ENCODE measurements at places on chromosomes 12 and 14. TPM values are rescaled to one million over a fixed set of nuclear protein-coding genes. Genes with fewer than 3 reads are reported as not detected.

DNA sequence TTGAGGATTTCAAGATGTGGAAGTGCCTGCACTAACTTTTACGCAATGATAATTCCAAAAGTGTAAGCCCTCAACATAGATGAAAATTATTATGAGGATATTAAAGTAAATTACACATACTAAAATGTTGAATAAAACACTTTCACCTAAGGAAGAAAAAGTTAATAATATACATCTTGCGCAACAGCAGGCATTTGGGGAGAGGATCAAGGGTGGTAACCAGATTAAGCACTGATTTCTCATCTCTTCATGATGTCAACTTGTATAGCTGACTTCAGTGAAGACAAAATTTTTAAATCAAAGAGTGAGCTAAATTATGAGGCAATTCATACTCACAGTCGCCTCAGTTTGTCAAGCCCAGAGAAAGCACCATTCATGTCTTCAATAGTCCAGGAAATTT lies 33.8 kb downstream of the LRIG3 start:
- H3K36me3 ChIP-seq = peaks cover 12% of the 10 kb centered on the region
- peak overlapping the region; percentile 2 for H3K27ac ChIP-seq
- H3K4me1 ChIP-seq = peaks cover 8% of the 10 kb centered on the region
- H3K4me3 ChIP-seq = no peak overlapping the region
- H3K27me3 ChIP-seq = no peaks in the 10 kb centered on the region
- no peak for DNase-seq

- peaks cover 51% of the 10 kb centered on the region for H3K36me3 ChIP-seq
- H3K4me3 ChIP-seq = no peak overlapping the region
- no peak overlapping the region for H3K27ac ChIP-seq
- DNase-seq = peak; percentile 90
- H3K27me3 ChIP-seq = no peaks in the 10 kb centered on the region
- H3K4me1 ChIP-seq = peaks cover 17% of the 10 kb centered on the region
Measured at GRCh38 chr14:23068789-23069412, 11.6 kb upstream of the CDH24 start.

- no peaks in the 10 kb centered on the region for H3K27me3 ChIP-seq
- no peak overlapping the region for H3K4me3 ChIP-seq
- no peaks in the 10 kb centered on the region for H3K4me1 ChIP-seq
- DNase-seq = no peak
Measured at GRCh38 chr14:104224506-104225277, 86.3 kb downstream of the KIF26A start.

DNA sequence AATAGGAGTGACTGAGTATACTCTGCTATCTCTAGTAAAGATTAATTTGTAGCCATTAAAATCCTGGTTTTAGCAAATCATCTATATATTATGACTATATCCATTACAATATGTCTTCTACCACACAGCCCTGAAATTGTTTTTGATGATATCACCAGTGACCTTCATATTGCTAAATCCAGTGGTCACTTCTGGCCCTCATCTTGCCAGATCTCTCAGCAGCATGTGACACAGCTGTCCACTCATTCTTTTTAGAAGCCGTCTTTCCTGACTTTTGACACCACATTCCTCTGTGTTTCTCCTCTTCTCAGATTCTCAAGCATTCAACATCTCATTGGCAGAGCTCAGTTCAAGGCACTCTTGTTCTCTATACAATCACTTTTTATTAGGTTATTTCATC lies 54.9 kb downstream of the CPNE8 start:
- no peak for DNase-seq
- H3K27me3 ChIP-seq = no peaks in the 10 kb centered on the region

GRCh38 chr14:64439141-64439540 lies 26.2 kb upstream of the AKAP5 start:
- H3K36me3 ChIP-seq = peaks cover 13% of the 10 kb centered on the region
- DNase-seq = no peak
- no peak overlapping the region for H3K4me3 ChIP-seq
- no peaks in the 10 kb centered on the region for H3K27me3 ChIP-seq
- H3K4me1 ChIP-seq = peaks cover 10% of the 10 kb centered on the region

DNA sequence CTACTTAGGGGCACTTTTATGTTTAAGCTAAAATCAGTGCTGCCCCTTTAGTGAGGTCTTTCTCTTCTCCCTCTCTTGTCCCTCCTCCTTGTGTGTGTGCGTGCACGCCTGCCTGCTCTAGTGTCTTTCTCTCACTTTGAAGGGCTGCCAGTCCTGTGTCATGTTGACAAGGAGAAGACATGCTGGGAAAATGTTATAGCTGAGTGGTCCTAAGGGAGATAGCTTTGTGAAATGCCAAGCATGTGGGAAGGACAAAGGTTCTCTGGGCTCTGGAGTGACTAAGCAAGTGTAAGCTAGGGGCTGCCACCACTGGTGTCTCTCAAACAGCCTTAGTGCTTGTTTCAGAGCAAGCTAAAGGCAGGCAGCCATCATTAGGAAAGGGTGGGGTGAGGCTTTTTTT lies 108.4 kb downstream of the EMP1 start:
- H3K27ac ChIP-seq = no peak overlapping the region
- no peaks in the 10 kb centered on the region for H3K36me3 ChIP-seq
- H3K27me3 ChIP-seq = no peaks in the 10 kb centered on the region
- no peaks in the 10 kb centered on the region for H3K4me1 ChIP-seq
- no peak overlapping the region for H3K4me3 ChIP-seq
- DNase-seq = no peak

- no peak overlapping the region for H3K27ac ChIP-seq
- H3K4me1 ChIP-seq = no peaks in the 10 kb centered on the region
- H3K4me3 ChIP-seq = no peak overlapping the region
- no peaks in the 10 kb centered on the region for H3K27me3 ChIP-seq
- no peak for DNase-seq
Measured at GRCh38 chr14:46482200-46482599, 169.4 kb downstream of the RPL10L start.

DNA sequence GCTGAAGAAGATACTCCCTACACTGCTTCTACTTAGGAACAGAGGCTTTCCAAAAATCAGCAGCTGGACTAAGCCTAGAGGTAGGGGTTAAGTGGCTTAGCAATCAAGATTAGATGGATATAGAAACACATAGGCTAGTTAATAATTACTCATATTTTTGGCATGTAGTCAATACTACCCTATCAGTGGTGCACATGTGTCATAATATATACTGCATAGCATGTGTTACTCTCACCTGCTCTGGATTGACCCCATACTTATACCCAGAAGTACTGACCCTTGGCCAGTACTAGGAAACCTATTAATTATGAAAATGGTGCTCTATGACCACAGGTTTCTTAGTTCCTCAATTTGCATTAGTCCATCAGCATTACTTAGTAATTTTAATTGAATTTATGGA lies 528.4 kb upstream of the LMO3 start:
- H3K4me3 ChIP-seq = no peak overlapping the region
- no peaks in the 10 kb centered on the region for H3K36me3 ChIP-seq
- H3K27ac ChIP-seq = no peak overlapping the region
- no peak for DNase-seq

- H3K4me3 ChIP-seq = no peak overlapping the region
- no peak for DNase-seq
- H3K27ac ChIP-seq = no peak overlapping the region
- peaks cover 6% of the 10 kb centered on the region for H3K4me1 ChIP-seq
- H3K27me3 ChIP-seq = no peaks in the 10 kb centered on the region
Measured at GRCh38 chr14:49954171-49954631, 61.3 kb downstream of the ARF6 start.

DNA sequence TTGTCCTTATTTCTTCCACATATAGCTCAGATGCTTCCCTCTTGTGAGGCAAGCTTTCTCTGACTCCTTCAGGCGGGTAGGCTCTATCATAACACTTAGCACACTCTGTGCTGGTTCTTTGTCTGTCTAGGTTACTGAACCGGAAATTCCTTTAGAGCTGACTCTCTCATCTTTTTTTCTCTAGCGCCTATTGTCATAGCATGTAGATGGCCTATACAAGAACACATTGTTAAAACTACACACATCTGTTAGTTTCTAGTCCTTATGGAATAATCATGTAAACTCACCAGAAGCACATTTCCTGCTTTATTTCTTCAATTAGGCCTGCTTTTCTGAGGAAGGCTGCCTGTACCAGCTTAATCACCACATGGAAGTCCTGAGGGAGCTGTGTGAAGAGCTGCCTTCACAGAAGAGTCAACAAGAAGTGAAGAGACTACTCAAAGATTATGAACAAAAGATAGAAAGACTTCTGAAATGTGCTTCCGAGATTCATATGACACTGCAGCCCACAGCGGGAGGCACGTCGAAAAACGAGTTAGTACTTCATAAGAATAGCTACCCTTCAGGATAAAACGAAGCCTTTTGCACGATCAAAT lies 143.9 kb downstream of the SYNE2 start:
- H3K27ac ChIP-seq = no peak overlapping the region
- no peak overlapping the region for H3K4me3 ChIP-seq
- no peaks in the 10 kb centered on the region for H3K4me1 ChIP-seq

GRCh38 chr12:113684908-113685782 lies 213.5 kb upstream of the LHX5 start:
- DNase-seq = no peak
- H3K36me3 ChIP-seq = no peaks in the 10 kb centered on the region
- no peak overlapping the region for H3K27ac ChIP-seq
- H3K4me1 ChIP-seq = no peaks in the 10 kb centered on the region
- no peak overlapping the region for H3K4me3 ChIP-seq

GRCh38 chr14:74852922-74853530 lies 22.9 kb downstream of the PROX2 start:
- H3K4me1 ChIP-seq = no peaks in the 10 kb centered on the region
- no peaks in the 10 kb centered on the region for H3K36me3 ChIP-seq
- H3K27me3 ChIP-seq = no peaks in the 10 kb centered on the region
- no peak overlapping the region for H3K4me3 ChIP-seq
- H3K27ac ChIP-seq = no peak overlapping the region
- no peak for DNase-seq

GRCh38 chr14:64706593-64707193 lies 2.5 kb downstream of the PLEKHG3 start:
- no peaks in the 10 kb centered on the region for H3K36me3 ChIP-seq
- DNase-seq = peak; percentile 63
- H3K4me3 ChIP-seq = peak overlapping the region; percentile 74
- no peaks in the 10 kb centered on the region for H3K27me3 ChIP-seq

DNA sequence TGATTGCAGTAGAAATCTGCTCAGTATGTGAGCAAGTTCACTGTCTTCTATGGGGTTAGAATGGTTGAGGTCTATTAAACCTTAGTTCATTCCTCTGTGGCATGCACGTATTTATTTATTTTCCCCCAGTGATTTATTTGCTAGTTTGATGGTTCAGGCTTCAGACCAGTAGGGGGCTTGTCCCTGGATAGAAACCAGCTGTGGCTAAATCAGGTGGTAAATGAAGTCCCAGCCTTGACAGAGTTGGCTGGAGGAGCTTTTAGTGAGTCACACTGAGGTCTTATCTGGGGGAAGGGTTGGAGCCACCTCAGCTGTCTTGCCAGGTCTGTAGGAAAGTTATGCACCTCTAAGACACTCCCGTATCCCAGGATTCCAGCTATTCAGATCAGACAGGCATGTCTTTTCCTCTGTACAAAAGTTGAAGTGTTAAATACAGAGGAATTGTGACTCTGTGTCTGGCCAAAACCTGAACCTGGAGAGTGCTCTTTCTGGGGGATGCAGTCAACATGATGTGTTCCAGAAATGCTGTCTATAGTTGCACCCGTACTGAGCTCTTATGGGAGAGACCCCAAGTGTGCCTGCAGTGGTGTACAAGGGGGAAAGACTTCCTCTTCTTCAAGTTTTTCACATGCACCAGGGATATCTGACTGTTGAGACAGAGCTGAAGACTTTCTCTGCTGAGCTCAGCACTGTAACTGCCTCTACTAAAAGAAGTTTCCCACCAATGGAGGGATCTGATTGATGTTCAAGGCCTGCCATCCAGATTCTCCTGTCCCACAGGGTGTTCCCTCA lies 1322.1 kb downstream of the TMEM121 start:
- DNase-seq = no peak
- no peak overlapping the region for H3K4me3 ChIP-seq
- no peak overlapping the region for H3K27ac ChIP-seq
- no peaks in the 10 kb centered on the region for H3K27me3 ChIP-seq
- no peaks in the 10 kb centered on the region for H3K36me3 ChIP-seq

DNA sequence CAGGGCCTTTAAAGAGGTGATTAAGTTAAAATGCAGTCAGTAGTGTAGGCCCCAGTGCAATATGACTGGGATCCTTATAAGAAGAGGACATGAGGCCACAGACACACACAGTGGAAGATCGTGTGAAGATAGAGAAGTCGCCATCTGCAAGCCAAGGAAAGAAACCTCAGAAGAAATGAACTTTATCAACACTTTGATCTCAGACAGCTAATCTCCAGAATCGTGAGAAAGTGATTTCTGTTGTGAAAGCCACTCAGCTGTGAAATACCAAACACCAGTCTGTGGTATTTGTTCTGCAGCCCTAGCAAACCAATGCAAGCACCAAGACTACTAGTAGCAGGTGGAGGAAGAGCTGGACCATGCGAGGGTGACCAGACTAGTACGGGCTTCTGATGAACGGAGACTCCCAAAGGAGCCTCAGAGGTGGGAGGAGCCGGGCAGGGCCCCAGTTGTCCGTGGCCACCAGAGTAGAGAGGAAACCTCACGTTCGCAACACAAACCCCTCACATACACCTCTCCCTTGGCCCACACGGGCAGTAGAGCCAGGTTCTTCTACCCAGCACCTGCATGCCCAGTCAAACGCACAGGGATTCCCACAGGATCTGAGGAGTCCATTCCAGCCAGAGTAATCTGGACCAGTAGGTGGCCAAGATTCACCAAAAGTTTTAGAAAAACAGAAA lies 243.0 kb downstream of the TTC8 start:
- H3K36me3 ChIP-seq = no peaks in the 10 kb centered on the region
- H3K27ac ChIP-seq = no peak overlapping the region
- H3K27me3 ChIP-seq = no peaks in the 10 kb centered on the region

DNA sequence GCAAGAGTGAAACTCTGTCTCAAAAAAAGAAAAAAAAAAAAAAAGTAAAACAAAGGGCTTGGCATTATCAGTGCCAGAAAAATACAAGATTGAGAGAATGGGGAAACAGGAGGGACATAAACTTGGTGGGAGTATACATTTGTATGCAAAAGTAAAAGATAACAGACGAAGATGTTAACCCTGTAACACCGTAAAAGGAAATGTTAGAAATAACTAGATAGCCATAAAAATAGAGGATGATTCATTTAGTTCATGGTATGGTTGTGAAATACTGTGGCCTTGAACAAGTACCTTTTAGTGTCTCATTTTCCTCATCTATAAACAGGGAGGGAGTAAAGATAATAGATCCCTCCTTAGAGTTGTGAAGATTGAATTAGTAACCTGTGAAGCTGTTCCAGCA lies 33.3 kb downstream of the ATP2A2 start:
- peaks cover 6% of the 10 kb centered on the region for H3K4me1 ChIP-seq
- H3K36me3 ChIP-seq = peaks cover 17% of the 10 kb centered on the region
- DNase-seq = no peak
- H3K27ac ChIP-seq = peak overlapping the region; percentile 70

VRTN gene
- not detected for total RNA-seq

KERA gene
- total RNA-seq = not detected

PTPRR gene
- total RNA-seq = not detected

MYH6 gene
- not detected for total RNA-seq

BCAT1 gene
- 16.5 TPM for total RNA-seq

IL31 gene
- not detected for total RNA-seq

CMA1 gene
- total RNA-seq = not detected

CEP83 gene
- total RNA-seq = 23.6 TPM

LRRIQ1 gene
- total RNA-seq = not detected

Data from ascending aorta (tissue), 2 donors.